Motor neuron (in vitro differentiated cells): ENCODE measurements at places on chromosomes 7 and 10.

DNA sequence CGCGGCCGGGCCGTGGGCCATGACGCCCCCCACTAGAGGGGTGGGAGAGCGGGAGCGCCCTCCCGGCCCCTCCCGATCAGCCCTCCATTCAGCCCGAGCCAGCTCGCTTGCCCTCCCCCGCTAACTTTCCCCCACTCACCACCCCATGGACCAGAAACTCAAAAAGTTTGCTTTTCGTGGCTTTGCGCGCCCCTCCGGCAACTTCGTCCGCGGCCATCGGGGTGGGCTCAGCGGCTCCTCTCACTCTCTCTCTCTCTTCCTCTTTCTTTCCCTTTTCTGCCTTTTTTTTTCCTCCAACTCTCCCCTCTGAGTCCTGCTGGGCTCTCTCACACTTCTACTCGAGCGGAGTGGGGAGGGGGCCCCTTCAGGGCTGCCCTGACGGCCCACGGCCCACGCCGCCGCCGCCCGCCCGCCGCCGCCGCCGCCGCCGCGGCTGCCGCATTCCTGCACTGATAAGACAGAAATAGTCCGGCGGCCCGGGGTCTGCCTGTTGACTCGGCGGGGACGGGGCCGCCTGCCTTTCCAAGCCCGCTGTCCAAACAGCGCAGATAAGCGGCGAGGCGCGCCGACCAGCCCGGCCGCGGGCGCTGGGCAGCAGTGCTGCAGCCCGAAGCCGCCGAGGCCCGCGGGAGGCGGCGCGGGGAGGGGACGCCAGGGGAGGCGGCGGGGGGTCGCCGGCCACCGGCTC, at the start of gene SMARCD3:
SMARCD3 (minus strand) TSS at position 349 of the 688 bp plus-strand sequence; CDS start at position 217, 132 bp downstream.
- peak; percentile 14 for ATAC-seq

- no peak for ATAC-seq
These were observed 52.2 kb downstream of the DIP2C start for GRCh38 chr10:637221-637620.

DNA sequence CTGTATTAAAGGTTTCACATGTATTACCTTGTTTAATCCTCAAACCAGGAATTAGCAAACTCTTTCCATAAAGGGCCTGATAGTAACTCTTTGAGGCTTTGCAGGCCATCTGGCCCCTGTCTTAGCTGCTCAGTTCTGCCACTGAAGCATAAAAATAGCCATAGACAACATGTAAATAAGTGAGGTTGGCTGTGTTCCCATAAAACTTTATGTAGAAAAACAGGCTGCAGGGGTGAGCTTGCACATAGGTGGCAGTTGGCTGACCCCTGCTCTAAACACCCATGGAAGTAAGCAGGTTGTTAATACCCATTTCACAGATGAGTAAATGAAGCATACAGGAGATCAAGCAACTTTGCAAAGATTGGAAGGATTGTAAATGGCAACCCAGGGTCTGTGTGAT, 1279.2 kb upstream of the AUTS2 start:
- ATAC-seq, result no peak

DNA sequence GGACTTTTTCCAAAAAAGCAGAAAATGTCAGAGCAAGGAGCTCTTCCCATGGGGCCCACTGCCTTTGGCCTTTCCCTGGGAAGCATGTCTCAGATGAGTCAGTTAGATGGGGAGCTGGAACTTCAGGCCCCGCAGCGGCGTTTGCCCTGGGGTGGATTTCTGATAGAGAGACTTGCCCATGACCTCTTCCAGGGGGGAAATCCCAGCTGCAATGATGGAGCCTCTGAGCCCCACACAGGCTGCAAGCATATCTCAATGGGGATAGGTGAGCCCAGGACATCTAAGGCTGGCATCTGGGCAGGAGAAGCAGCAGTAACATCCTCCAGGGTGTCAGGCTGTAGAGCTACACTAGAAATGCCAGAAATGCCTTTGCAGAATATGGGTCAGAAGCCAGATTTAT, 269.2 kb upstream of the TCERG1L start:
- no peak for ATAC-seq

DNA sequence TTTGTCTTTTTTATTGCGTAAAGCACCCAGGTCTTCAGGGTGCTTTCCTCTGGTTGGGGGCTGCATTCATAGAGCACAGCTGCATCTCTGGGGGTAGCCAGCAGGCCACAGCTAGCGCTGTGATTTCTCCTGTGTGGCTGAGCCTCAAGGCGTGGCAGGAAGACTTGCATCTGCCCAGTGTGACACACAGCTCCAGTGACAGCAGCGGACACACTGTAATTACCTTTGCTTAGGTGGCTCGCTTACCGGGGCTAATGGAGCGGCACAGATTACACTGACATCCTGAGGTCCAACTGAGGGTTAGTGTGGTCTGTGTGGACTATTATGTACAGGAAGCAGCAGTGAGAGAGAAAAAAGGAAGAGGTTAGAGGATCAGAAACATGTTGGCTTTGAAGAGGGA, 27.1 kb downstream of the ABCB4 start:
- peak; percentile 87 for ATAC-seq
